ENCODE measurements at places on chromosomes 13 and 19.

DNA sequence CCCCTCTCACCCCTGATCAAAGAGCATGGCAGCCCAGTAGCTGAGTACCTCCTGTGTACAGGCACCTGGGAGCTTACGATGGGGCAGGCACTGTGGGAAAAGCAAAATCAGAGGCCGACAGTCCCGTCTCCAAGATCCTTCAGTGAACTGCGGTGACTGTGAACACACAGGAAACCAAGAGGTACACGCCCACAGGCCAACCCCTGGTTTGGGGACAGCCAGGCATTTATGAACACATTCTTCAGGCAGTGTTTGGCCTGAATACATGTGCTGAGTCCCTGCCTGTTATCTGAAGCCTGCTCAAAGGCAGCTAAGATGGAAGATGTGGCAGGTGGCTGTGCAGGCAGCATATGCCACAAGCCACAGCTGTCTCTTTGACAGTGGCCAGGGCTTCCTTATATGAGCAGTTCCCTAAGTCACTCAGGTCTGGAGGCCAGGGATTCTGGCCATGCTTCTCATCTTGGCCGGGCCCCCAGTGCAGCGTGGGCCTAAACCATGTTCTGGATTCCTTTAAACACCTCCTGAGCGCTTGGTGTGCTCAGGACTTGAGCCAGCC is 123.6 kb downstream of the UQCRFS1 start:
- H3K27me3 ChIP-seq, result no peaks in the 10 kb centered on the region
- H3K4me1 ChIP-seq, result no peaks in the 10 kb centered on the region
- DNase-seq, result no peak
- H3K27ac ChIP-seq, result no peak overlapping the region
- no peak overlapping the region for H3K4me3 ChIP-seq

- no peaks in the 10 kb centered on the region for H3K4me1 ChIP-seq
- H3K36me3 ChIP-seq, result no peaks in the 10 kb centered on the region
These were observed 39.9 kb upstream of the CEACAM8 start for GRCh38 chr19:42634409-42635232.

DNA sequence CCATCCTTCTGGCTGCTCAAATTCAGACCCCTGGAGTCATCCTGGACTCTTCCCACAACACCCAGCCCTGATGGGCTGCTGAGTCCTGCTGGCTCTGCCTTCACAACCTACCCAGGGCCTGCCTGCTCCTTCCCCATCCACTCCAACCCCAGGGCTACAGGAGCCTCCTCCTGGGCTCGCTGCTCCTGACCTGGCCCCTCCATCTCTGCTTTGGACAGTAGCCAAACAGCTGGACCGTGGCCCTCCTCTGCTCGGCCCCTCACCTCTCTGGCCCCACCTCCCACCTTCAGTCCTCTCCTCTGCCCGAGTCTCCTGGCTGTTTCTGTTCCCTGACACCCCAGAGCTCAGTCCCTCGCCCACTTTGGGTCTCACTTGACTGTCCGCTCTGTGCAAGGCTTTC is 66.7 kb downstream of the CEBPG start:
- H3K27ac ChIP-seq, result no peak overlapping the region
- H3K27me3 ChIP-seq, result no peaks in the 10 kb centered on the region
- H3K36me3 ChIP-seq, result no peaks in the 10 kb centered on the region
- no peak overlapping the region for H3K4me3 ChIP-seq

GRCh38 chr19:11269408-11269807 is 7.1 kb upstream of the DOCK6 start:
- peaks cover 31% of the 10 kb centered on the region for H3K4me1 ChIP-seq
- peak; percentile 49 for DNase-seq
- no peaks in the 10 kb centered on the region for H3K27me3 ChIP-seq
- H3K4me3 ChIP-seq, result peak overlapping the region; percentile 36

- H3K4me1 ChIP-seq, result peaks cover 10% of the 10 kb centered on the region
- H3K27me3 ChIP-seq, result no peaks in the 10 kb centered on the region
- DNase-seq, result no peak
These were observed 471 bp upstream of the ERVK3-1 start for GRCh38 chr19:58304748-58305064.

DNA sequence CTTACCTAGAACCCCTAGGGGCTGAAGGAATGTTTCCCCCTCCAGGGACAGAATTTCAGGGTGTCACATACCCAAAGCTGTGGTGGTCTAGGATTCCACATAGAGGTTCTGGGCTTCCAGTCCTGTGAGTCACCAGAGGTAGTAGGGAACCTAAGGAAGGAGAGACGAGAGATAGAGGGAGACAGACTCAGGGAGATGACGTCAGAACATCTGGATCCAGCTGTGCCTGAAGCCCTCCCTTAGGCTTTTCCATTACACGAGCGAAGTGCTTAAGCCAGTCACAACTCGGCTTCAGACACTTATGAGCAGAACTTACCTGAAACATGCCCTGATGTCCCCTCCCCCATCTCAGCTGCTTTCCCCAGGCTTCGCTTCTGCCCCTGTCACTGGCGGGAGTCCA is 11.8 kb upstream of the SELENOW start:
- H3K4me1 ChIP-seq, result no peaks in the 10 kb centered on the region
- H3K36me3 ChIP-seq, result no peaks in the 10 kb centered on the region
- no peak for DNase-seq
- H3K27me3 ChIP-seq, result no peaks in the 10 kb centered on the region
- H3K27ac ChIP-seq, result no peak overlapping the region

- no peak for DNase-seq
- peaks cover 28% of the 10 kb centered on the region for H3K4me1 ChIP-seq
- H3K27me3 ChIP-seq, result no peaks in the 10 kb centered on the region
- peaks cover 53% of the 10 kb centered on the region for H3K36me3 ChIP-seq
- H3K27ac ChIP-seq, result peak overlapping the region; percentile 85
These were observed 1.4 kb downstream of the EPN1 start for GRCh38 chr19:55676383-55676782.

DNA sequence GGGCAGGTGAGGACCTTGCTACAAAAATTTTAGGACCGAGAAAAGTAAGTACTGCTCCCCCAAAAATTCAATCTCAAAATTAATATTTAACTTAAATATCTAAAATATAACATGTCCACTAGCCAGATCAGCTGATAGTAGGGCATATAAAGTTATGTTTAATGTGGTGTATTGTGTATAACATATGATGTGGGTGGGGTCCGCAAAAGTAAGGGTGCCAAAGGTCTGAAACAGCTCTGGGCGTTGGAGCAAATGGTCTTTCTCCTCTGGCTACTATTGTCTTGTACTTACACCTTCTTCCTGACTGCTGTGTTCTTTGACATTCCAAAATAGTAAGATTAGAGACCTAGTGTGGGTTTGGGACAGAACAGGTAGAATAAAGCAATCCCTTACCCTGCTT is 41.2 kb downstream of the HTR2A start:
- H3K27ac ChIP-seq, result no peak overlapping the region
- H3K27me3 ChIP-seq, result peaks cover 19% of the 10 kb centered on the region
- DNase-seq, result no peak
- H3K36me3 ChIP-seq, result no peaks in the 10 kb centered on the region
- no peaks in the 10 kb centered on the region for H3K4me1 ChIP-seq
